ENCODE measurements at places on chromosomes 6 and 20.
A peak's percentile ranks its signal among the peaks of the same experiment; 100 is the strongest.

DNA sequence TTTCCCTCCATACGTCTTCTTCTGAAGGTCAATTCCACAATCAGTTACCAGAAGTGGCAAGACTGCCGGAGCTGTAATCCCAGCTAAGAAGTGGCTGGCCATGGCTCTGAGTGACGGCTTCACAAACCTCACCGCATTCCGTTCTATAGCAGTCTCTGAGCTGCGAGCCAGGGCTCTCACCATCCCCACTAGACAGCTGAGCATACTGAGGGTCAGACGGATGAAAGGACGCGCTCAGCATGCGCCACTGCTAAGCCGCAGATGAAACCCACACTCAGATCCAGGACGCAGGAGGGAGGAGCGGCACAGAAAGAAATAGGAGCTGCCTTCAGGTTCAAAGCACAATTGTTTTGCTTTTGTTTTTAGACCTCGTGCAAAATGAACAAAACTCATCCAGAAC lies 97.9 kb downstream of the ANKRD60 start:
- DNase-seq: peak; percentile 28

DNA sequence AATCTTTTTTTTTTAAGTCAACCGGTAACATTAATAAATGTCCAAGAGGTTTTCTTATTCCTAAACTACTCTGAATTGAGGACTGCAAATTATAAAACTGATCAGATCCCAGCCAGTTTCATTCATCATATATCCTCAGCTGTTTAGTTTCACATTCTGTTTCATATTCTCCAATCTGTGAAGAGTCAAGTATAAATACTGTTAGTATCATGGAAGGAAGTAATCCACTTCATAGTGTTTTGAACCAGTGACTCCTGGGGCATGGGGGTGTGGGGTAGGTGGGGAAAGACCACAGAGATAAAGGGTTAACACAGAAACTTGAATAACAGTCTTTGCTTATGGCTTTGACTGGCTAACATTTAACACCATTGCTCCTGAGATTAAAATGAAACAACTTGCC lies 69.9 kb downstream of the FYN start:
- DNase-seq: no peak

GRCh38 chr20:10040070-10040975 lies 5.5 kb downstream of the ANKEF1 start:
- DNase-seq: no peak

DNA sequence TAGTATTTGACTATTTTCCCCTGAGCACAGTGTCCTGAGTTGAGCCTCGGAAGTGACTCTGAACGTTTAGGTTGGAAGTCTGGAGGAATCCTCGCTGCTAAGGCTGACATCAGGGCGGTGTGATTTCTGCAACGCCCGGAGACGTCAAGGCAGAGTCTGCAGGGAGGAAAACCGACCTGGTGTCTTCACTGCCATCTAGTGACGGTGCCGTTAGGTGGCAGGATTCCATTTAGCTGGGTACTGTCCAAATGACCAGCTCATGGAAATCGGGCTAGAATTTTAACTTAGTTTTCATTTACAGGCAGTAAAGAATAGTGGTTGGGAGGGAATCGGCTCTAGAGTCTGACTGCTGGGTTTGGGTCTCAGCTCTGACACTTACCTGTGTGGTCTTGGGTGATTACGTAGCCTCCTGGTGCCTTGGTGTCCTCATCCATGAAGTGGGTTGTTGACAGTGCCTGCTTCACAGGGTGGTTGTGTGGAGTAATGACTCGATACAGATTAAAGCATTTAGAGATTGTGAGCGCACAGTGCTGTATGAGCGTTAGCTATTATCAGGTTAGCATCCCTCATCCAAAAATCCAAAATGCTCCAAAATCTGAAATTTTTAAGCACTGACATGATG lies 35.0 kb downstream of the FOXF2 start:
- peak; percentile 58 for DNase-seq

DNA sequence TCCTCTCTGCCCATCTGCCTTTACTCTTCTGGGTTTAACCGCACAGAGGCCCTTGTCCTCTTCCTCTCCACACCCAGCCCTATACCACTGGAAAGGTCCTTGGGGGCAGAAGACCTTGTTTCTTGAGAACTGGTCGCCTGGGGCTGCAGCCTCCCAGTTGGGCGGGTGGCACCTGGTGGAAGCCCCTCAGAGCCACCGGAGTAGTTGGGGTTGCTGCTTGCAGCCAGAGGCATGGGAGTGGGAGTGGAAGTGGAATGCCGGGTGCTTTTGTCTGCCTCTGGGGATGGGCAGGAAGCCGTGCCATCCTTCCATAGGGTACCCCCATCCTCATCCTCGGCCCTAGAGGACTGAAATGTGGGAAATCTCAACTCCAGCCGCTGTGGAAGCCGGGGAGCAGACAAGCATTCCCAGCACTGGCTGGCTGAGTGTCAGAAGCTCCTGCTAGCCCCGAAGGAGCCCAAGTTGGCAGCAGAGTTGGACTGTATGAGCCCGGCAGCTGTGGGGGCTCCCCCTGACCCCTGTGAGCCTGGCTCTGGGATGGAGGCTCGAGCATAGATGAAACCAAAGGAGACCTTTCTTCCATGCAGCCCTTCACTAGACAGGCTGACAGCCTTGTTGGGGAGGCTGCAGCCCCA lies 1.2 kb downstream of the VSTM2L start:
- DNase-seq: no peak

- no peak for DNase-seq
Observed at GRCh38 chr20:16308754-16309153, 264.5 kb downstream of the KIF16B start.

- DNase-seq: no peak
Observed at GRCh38 chr6:88115307-88115706, 50.8 kb downstream of the CNR1 start.

DNA sequence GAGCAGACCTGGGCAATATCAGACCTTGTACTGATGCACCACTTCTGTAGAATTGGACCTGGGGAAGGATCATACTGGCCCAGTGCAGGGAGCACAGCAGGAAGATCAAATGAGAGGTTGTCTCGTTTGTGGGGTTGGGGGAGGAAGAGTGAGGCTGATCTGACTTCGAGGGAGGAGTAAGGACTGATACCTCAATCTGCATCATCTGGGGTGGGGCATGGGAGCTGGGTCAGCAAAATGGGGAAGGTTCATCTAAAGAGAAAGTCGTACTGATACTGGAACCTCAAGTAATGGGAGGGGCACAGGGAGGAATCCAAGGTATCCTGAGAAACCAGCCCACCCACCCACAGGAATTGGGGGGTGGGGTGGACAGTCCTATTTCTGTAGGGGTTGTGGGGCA lies 3.7 kb downstream of the RNF39 start:
- no peak for DNase-seq

- no peak for DNase-seq
Observed at GRCh38 chr6:76803038-76803580, 660.2 kb downstream of the HTR1B start.

GRCh38 chr6:4671587-4672115 lies 104.6 kb upstream of the CDYL start:
- no peak for DNase-seq

- DNase-seq: no peak
Observed at GRCh38 chr6:148423601-148424270, 81.1 kb downstream of the SASH1 start.

DNA sequence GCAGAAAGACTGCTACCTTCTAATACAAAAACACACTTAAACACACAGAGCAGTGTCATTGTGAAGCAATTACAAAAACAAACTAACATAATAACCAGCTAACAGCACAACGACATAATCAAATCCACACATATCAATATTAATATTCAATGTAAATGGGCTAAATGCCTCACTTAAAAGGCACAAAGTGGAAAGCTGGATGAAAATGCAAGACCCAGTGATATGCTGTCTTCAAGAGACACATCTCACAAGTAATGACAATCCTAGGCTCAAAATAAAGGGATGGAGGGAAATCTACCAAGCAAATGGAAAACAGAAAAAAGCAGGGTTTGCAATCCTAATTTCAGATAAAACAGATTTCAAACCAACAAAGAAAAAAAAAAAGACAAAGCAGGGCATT lies 67.8 kb upstream of the HTR1E start:
- no peak for DNase-seq

DNA sequence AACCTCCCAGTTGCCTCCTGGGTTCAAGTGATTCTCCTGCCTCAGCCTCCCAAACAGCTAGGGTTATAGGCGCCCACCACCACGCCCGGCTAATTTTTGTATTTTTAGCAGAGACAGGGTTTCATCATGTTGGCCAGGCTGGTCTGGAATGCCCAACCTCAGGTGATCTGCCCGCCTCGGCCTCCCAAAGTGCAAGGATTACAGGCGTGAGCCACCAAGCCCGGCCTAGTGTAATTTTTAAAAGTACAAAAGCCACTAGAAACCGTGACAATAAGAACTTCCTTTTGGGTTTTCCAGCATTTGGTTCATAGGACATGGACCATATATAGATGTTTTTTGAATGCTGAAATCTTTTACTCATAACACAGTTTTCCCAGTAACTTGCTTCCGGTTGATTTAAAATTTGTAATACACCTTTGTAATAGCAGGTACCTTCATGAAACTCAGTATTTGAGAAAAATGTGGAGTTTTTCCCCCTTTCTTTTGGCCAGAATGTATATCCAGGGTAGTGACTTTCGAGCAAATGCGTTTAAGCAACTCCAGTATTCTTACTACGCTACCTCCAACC lies 467 bp downstream of the PXT1 start:
- DNase-seq: no peak

- no peak for DNase-seq
Observed at GRCh38 chr6:111888928-111889695, 15.9 kb upstream of the FYN start.

DNA sequence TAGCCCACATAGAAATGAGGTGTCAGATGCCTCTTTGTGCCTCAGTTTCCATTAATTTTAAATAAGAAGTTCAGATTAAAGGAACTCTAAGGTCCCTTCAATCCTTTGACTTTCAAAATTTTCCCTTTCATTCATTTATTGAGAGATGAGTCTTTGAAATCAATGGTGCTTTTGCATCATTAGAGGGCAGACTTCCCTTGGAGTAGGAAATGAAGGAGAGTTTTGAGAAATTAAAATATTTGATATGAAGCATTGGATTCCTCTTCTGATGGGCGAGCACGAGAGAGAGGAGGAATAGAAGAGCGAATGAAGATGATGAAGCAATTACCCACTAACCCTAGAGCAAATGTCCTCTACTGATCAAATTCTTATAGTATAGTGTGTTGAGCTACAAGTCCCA lies 105.7 kb downstream of the EDN1 start:
- no peak for DNase-seq

- DNase-seq: no peak
Observed at GRCh38 chr6:112690497-112691202, 343.5 kb downstream of the RFPL4B start.

GRCh38 chr20:59308493-59309201 lies 8.2 kb downstream of the EDN3 start:
- no peak for DNase-seq

- DNase-seq: no peak
Observed at GRCh38 chr6:133964052-133964451, 11.0 kb downstream of the TBPL1 start.

DNA sequence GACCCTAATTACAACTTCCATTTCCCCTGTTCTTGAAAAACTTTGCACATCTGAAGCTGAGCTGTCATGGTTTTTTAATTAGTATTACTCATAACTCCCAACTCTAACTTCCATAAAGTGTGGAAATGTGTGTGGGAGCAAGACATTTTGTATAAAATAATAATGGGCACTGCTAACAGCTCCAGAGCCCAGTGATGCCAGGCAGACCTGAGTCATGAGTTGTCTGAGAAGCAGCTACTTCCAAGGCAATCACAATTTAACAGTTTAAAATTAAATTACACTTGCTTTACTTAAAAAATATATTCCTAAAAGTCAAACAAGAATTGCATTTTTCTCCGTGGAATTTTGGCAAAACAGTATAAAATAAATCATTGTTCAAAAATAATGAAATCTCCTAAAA lies 6.4 kb downstream of the SLC2A12 start:
- no peak for DNase-seq

DNA sequence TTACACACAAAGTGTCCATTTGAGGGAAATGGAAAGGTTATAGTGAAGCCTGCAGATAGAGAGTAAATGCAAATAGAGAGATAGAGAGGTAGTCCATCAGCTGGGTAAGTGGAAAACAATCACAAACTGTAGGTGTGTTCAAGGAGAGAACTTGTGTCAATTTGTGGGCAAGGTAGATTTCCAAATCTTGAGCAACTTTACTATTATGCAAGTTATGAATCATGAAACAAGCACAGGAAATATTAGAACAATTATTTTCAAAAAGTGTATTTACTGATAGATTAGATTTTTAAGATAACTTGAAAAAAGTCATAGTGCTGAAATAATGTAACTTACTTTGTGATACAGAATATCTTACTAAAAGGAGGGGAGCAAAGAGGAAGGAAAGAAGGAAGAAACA lies 792.9 kb downstream of the EYS start:
- no peak for DNase-seq

DNA sequence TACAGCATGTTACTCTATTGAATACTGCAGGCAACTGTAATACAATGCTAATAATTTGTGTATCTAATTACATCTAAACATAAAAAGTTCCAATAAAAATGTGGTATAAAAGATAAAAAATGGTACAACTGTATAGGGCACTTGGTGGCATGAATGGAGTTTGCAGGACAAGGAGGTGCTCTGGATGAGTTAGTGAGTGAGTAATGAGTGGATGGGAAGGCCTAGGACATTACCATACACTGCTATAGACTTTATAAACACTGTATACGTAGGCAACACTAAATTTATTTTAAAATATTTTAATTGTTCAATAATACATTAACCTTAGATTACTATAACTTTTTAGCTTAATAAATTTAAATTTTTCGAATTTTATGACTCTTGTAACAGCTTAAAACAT lies 579.6 kb upstream of the MAN1A1 start:
- no peak for DNase-seq

DNA sequence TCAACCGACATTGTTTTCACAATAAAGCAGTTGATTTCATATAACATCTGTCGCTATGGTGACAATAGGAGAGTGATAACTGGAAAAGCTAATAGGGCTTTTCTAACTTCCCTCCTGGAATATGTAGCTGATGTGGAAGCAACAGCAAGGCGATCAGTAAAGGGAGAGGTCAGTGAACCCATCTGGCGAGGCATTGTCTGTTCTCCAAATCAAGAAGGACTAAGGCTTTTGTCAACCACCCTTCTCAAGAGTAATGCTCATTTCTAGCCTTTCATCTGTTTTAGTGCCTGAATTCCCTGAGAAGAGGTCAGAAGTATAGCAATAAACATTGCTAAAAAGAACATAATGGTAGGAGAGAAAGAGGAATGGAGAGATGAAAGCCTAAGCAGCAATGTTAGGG lies 201.3 kb downstream of the AKAP7 start:
- DNase-seq: no peak

DNA sequence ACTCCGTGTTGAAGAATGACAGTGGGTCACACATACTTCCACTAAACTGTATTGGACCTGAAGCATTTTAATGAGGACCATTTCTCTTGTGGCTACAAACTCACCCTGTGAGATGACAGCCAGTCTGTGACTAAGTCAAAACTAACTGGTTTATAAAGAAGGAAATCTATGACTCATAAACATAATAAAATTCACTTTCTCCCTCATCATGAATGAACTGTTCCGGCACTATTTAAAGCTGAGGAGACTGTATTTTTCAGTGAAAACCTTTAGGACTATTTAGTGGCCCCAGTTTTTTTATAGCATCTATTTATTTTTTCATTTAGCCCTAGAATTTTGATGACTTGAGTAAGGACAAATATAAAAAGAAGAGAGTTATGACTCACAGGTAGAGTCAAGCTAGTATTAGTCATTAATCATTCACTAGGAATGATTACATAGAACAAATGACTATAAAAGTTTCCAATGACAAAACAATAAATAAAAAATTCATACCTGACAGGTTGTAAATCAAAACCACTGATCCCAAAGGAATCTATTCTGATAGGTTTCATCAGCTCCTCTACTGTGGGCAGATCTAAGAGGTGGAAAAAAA lies 34.2 kb downstream of the CEP162 start:
- DNase-seq: no peak

GRCh38 chr6:15329197-15329671 lies 83.4 kb downstream of the JARID2 start:
- DNase-seq: no peak

Data from ureter (tissue), 1 donor.